Left ventricle myocardium inferior (tissue), 1 donor: ENCODE measurements at places on chromosomes 2 and 18. TPM values are rescaled to one million over a fixed set of nuclear protein-coding genes. Genes with fewer than 3 reads are reported as not detected.

DNA sequence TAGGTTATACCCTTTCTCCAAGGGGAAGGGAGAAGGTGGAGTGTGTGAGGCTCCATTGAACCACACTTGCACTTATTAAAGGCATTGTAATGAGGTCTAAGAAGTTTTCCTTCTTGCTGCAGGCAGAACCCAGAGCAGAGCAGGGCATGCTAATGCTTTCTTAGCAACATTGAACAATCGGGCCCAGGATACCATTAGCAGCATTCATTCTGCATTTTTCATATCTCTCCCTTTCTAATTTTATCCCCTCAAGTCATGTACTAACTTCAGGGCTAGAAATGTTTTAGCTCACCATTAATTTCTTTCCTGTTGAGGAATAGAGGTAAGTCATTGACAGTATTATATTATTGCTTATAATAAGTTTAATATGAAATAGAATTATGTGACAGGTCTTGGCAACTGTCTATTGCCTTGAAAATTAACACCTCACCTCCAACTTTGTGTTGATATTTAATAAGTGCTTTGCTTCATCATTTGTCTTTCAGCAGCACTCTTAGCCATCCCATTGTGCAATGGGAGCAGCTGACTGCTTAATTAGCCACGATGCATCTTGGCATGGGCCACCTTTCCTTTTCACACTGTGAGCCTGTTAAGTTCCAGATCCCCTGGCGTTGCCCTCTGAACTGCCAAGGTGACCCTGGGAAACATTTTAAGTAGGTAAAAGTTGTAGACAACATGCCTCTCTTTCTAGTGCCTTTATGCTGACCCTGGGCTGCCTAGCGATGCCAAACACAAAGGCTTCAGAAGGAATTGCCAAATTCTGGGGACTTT is 300.8 kb upstream of the MEX3C start:
- no peak overlapping the region for H3K4me3 ChIP-seq
- peaks cover 8% of the 10 kb centered on the region for H3K4me1 ChIP-seq
- peak overlapping the region; percentile 87 for H3K27ac ChIP-seq
- H3K27me3 ChIP-seq: no peaks in the 10 kb centered on the region
- DNase-seq: peak; percentile 65

DNA sequence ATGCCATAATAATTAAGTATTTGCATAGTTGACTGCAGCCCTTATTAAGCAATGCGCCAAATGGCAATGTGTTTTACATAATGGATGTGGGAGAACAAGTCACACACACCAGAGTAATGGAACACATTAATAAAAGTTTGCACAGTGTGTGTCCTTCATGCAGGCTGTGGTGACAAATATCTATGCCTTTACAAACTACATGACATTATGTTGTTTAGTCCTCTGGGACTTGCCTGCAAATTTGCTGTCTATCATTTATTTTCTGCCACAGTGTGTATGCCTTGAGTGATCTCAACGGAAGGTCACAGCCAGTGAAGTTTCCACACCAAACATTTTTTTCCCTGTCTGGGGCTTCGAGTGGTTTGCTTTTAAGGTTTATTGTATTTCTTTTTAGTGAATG is 175.2 kb upstream of the TMEFF2 start:
- no peaks in the 10 kb centered on the region for H3K27me3 ChIP-seq
- no peak overlapping the region for H3K4me3 ChIP-seq
- no peaks in the 10 kb centered on the region for H3K4me1 ChIP-seq
- no peaks in the 10 kb centered on the region for H3K36me3 ChIP-seq

- peak overlapping the region; percentile 72 for H3K27ac ChIP-seq
- peaks cover 25% of the 10 kb centered on the region for H3K4me1 ChIP-seq
- H3K36me3 ChIP-seq: no peaks in the 10 kb centered on the region
- peaks cover 2% of the 10 kb centered on the region for H3K27me3 ChIP-seq
- no peak overlapping the region for H3K4me3 ChIP-seq
Observed at GRCh38 chr2:65479524-65479923, 47.1 kb upstream of the SPRED2 start.

DNA sequence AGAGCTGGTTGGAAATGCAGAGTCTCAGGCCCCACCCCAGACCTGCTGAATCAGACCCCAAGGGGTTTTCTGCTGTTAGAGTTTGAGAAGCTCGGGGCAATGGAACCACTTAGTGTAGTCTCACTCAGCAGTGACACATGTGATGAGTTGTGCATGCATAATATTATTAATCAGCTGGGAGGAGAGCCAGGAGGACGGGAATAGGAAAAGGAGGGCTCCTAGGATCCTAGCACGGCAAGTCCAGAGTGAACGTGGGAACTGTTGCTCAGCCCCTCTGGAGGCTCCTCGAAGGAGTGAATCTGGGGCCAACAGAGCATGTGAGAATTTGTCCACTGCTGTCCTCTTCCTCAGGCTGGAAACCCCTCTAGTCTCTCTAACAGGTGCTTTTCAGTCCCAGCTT is 87.1 kb downstream of the HS1BP3 start:
- H3K4me3 ChIP-seq: no peak overlapping the region
- peaks cover 46% of the 10 kb centered on the region for H3K4me1 ChIP-seq
- H3K27me3 ChIP-seq: no peaks in the 10 kb centered on the region
- peak overlapping the region; percentile 45 for H3K27ac ChIP-seq
- no peaks in the 10 kb centered on the region for H3K36me3 ChIP-seq

DNA sequence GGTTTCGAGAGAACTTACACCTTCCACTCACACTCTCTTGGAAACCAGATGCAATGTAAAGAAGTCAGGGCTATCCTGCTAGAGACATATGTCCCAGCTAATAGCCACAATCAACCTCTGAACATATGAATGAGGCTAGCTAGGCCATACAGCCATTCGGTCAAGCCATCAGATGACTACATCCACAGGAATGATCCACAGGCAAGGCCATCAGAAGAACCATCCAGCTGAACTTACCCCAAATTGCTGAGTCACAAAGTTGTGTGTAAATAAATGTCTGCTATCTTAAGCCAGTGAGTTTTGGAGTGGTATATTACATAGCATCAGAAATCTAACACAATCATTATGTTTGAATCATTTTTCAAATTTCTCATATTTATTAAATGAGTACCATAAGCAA is 5.2 kb upstream of the SPAST start:
- DNase-seq: no peak
- no peaks in the 10 kb centered on the region for H3K27me3 ChIP-seq
- H3K27ac ChIP-seq: no peak overlapping the region
- H3K36me3 ChIP-seq: no peaks in the 10 kb centered on the region
- peaks cover 15% of the 10 kb centered on the region for H3K4me1 ChIP-seq

DNA sequence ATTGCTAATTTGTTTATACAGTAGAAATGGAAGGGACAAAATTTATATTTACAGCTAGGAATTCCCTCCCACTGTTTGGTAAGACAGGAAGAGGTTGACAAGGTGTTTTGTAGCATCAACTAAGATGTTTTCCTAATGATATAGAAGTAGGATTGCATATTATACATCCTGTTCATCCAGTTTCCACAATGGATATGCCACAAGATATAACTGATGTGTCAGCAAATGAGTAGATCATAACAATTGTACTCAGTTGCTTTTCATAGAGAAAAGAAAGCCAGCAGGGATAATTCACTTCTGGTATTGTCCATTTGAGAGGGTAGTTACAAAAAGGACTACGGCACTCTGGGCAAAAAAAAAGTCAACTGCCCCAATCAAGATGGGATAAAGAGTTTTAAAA is 102.7 kb downstream of the CALCRL start:
- no peaks in the 10 kb centered on the region for H3K27me3 ChIP-seq
- peaks cover 16% of the 10 kb centered on the region for H3K4me1 ChIP-seq
- DNase-seq: no peak
- H3K4me3 ChIP-seq: no peak overlapping the region
- no peak overlapping the region for H3K27ac ChIP-seq
- H3K36me3 ChIP-seq: peaks cover 10% of the 10 kb centered on the region

DNA sequence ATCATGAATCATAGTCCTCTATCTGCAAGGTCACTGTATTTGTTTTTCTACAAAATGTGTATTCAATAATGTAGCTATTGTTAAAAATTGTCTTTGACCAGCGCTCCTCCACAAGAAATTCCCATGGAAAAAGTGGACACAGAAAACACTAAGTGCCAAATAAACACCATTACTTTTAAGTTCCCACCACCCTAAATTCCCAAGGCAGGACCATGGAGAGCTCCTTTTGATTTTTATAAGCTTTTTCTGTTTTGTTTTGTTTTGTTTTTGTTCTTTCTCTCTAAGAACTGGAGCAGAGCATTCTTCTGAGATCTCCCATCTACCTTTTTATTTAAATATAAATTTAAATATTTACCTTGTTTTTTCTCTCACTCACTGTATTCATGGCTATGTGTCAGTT is 44.5 kb downstream of the LRATD1 start:
- no peaks in the 10 kb centered on the region for H3K36me3 ChIP-seq
- no peaks in the 10 kb centered on the region for H3K27me3 ChIP-seq
- no peak for DNase-seq
- H3K4me1 ChIP-seq: no peaks in the 10 kb centered on the region
- no peak overlapping the region for H3K27ac ChIP-seq
- no peak overlapping the region for H3K4me3 ChIP-seq

- DNase-seq: no peak
- H3K27ac ChIP-seq: no peak overlapping the region
- no peaks in the 10 kb centered on the region for H3K4me1 ChIP-seq
- H3K36me3 ChIP-seq: no peaks in the 10 kb centered on the region
- no peak overlapping the region for H3K4me3 ChIP-seq
- peaks cover 9% of the 10 kb centered on the region for H3K27me3 ChIP-seq
Observed at GRCh38 chr2:227796045-227796711, 17.5 kb upstream of the CCL20 start.

GRCh38 chr2:134202371-134202770 is 51.5 kb upstream of the MGAT5 start:
- H3K4me1 ChIP-seq: peaks cover 100% of the 10 kb centered on the region
- no peaks in the 10 kb centered on the region for H3K27me3 ChIP-seq
- no peak overlapping the region for H3K4me3 ChIP-seq
- H3K36me3 ChIP-seq: no peaks in the 10 kb centered on the region
- H3K27ac ChIP-seq: no peak overlapping the region
- DNase-seq: no peak

Gene TLX2
- total RNA-seq: not detected

DNA sequence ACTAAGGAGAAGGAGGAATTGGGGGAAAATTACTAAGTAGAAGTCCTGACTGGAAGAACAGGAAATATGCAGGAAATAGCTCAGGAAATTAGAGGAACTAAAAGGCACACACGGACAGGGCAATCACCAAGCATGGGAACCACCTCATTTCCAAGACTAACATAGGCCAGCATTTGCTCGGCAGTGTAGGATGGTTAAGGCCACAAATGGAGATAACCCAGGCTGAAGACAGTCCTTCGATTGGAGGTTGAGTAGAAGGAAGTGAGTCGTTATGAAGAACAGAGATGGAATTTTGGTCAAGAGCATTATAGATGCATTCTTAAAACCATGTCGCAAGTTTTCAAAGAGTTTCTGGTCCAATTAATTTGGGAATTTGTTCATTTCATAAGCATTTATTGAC is 401.4 kb downstream of the ALK start:
- H3K4me3 ChIP-seq: no peak overlapping the region
- H3K27me3 ChIP-seq: peaks cover 20% of the 10 kb centered on the region

Gene DAW1
- 0.19 TPM for total RNA-seq

DNA sequence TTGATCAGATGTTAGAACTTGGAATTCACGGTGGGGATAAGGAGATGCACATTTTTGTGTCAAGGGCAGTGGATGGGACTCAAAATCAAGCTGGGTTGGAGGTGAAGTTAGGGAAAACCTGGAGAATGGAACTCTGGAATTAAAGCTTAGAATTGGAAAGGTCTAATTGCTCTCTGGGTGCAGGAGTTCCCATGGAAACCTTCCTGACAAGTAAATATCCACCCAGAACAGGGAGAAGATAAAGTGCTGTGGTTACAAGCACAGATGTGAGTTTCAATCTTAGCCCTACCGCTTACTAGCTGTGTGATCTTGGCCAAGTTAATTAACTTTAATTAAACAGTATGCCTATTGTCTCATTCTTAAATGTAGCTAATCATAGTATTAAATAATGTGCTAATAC is 71.3 kb upstream of the TCF7L1 start:
- H3K4me1 ChIP-seq: peaks cover 3% of the 10 kb centered on the region
- no peaks in the 10 kb centered on the region for H3K36me3 ChIP-seq
- no peak for DNase-seq
- peaks cover 10% of the 10 kb centered on the region for H3K27me3 ChIP-seq
- H3K4me3 ChIP-seq: no peak overlapping the region

GRCh38 chr2:48693645-48694044 is 61.9 kb downstream of the LHCGR start:
- H3K4me3 ChIP-seq: no peak overlapping the region
- no peak overlapping the region for H3K27ac ChIP-seq
- DNase-seq: no peak
- H3K36me3 ChIP-seq: no peaks in the 10 kb centered on the region

DNA sequence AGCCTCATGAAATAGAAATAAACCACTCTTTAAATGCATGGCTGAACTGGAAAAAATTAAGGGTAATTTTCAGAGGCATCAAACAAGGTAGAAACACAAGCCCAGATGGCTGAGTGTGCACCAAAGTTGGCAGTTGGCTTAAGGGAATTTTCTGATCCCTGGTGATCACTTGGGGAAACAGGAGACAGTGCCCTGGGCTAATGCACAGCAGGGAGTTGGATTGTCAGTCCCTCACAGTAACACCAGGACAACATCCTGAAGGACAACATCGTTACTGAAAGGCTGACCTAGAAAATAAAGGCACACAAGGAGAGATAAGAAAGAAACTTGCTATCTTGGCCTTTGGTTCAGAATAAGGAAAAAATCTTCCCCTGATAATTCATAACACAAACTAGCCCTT is 417.0 kb downstream of the SLC4A3 start:
- DNase-seq: no peak
- no peaks in the 10 kb centered on the region for H3K4me1 ChIP-seq
- no peak overlapping the region for H3K27ac ChIP-seq
- peaks cover 9% of the 10 kb centered on the region for H3K27me3 ChIP-seq

- DNase-seq: no peak
- no peaks in the 10 kb centered on the region for H3K4me1 ChIP-seq
- no peak overlapping the region for H3K27ac ChIP-seq
- no peak overlapping the region for H3K4me3 ChIP-seq
Observed at GRCh38 chr2:3480352-3481010, 38.9 kb downstream of the ADI1 start.

- H3K36me3 ChIP-seq: no peaks in the 10 kb centered on the region
- no peaks in the 10 kb centered on the region for H3K27me3 ChIP-seq
- DNase-seq: no peak
- H3K4me3 ChIP-seq: no peak overlapping the region
- no peak overlapping the region for H3K27ac ChIP-seq
Observed at GRCh38 chr2:102107741-102108070, 34.8 kb upstream of the IL1R1 start.

Gene OTX1
- not detected for total RNA-seq
